Stimulated activated CD4-positive, alpha-beta T cell treated with anti-CD3 and anti-CD28 coated beads, Interleukin-12 subunit alpha, Interleukin-12 subunit beta, amount 100 ng/mL, for 4 hours (primary cell): ENCODE measurements at places on chromosomes 3 and 15.

GRCh38 chr15:64938192-64938591 lies 26.5 kb downstream of the ANKDD1A start:
- DNase-seq = no peak

GRCh38 chr3:137787529-137787928 lies 23.4 kb downstream of the SOX14 start:
- DNase-seq = no peak

GRCh38 chr3:71881041-71881440 lies 96.1 kb upstream of the PROK2 start:
- DNase-seq = no peak

GRCh38 chr15:51818150-51818549 lies 11.3 kb upstream of the TMOD3 start:
- no peak for DNase-seq

DNA sequence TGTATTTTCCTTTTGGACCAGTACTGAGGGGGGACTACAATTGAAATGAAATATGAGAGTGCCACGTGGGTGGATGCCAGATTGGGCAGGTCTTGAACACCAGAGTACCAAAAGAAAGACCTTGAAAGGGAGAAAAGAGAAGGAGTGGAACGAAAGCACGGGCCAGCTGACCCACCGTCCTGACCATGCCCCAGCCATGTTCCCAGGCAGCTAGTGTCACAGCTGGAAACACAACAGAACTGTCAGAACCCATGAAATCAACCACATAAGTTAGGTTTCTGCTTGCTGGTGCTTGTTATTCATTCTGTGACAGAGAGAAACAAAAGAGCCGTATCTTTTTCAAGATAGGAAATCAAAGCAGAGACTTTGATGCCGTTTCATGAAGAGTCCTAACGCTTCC lies 268.8 kb downstream of the MEX3B start:
- no peak for DNase-seq

- no peak for DNase-seq
These were observed 177.2 kb upstream of the TLE3 start for GRCh38 chr15:70274908-70275307.

DNA sequence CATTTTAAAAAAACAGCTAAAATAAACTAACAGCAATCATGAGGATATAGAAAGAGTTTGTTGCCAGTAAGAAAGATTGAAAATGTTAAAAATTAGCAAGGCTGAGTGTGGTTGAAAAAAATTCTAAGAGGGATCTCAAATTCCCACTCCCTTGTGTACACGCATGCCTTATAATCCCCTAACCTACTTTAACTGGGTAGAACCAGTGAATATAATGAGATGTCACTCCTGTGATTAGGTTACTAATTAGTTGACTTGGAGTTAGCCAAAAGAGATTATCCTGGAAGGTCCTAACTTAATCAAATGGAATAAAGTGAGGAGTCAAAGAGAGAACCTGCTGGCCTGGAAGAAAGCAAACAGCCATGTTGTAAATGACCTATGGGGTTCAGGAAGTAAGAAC lies 286.0 kb upstream of the TGFBR2 start:
- no peak for DNase-seq

GRCh38 chr3:107085261-107085660 lies 292.0 kb upstream of the CCDC54 start:
- DNase-seq = no peak

DNA sequence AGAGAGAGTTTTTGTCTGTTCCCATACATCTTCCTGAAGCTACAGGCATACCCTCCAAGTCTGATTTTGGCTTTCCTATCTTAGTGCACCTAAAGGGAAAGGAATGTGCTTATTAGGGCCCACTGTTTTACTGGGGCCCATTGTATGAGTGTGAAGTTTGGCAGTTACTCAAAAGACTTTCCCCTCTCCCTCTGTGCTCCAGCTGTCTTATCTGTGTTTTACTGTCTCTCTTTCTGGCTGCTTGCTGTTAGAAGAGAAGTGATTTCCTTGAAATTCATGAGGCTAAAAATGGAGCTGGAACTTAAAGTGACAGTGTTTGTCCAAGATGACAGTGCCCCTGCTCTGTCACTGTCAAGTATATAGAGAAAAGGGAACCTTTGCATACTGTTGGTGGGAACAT lies 436.2 kb downstream of the OCA2 start:
- no peak for DNase-seq

- no peak for DNase-seq
These were observed 29.9 kb downstream of the MBNL1 start for GRCh38 chr3:152298393-152299248.

DNA sequence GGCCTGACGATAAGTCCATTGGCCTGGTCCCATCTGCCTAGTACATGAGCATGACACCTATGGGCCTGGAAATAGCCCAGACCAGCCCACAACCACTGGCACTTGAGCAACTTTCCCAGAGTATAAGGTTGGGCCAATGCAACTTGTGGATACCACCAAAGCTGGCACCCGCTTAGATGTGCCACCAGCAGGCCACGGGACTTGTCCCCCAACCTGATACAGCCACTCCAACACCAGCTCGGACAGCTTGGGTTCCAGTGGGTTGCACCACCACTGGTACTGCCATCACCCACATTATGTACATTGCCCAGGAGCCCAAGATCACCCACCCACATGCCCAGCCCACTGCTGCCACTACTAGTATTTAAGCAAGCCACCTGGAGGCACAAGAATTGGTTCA lies 381.2 kb downstream of the GBE1 start:
- DNase-seq = no peak

DNA sequence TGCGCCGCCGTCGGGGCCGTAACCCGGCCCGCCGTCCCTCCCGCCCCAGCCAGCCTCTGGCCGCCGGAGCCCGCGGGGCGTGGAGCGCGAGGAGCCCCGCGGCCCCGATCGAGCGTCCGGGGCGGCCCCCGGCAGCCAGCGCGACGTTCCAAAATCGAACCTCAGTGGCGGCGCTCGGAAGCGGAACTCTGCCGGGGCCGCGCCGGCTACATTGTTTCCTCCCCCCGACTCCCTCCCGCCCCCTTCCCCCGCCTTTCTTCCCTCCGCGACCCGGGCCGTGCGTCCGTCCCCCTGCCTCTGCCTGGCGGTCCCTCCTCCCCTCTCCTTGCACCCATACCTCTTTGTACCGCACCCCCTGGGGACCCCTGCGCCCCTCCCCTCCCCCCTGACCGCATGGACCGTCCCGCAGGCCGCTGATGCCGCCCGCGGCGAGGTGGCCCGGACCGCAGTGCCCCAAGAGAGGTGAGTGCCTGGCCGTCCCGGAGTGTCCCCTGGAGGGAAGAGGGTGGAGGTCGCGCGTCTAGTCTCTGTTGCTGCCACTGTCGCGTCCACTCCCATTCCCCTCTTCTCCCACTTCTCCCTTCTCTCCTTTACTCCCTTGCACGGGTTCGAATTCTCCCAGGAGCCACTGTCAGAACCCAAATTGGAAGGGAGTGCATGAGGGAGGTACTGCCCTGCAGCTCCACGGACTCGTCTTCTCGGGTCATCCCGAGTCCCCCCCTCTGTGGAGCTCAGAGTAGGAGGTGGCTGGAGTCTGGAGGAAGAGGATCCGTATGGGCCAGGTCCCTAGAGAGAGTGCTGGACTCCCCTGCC lies 585 bp downstream of the CSK start:
- DNase-seq = peak; percentile 59

GRCh38 chr3:169558371-169558770 lies 105.1 kb downstream of the MECOM start:
- no peak for DNase-seq

- DNase-seq = no peak
These were observed 9.7 kb downstream of the STOML1 start for GRCh38 chr15:73982222-73982962.

DNA sequence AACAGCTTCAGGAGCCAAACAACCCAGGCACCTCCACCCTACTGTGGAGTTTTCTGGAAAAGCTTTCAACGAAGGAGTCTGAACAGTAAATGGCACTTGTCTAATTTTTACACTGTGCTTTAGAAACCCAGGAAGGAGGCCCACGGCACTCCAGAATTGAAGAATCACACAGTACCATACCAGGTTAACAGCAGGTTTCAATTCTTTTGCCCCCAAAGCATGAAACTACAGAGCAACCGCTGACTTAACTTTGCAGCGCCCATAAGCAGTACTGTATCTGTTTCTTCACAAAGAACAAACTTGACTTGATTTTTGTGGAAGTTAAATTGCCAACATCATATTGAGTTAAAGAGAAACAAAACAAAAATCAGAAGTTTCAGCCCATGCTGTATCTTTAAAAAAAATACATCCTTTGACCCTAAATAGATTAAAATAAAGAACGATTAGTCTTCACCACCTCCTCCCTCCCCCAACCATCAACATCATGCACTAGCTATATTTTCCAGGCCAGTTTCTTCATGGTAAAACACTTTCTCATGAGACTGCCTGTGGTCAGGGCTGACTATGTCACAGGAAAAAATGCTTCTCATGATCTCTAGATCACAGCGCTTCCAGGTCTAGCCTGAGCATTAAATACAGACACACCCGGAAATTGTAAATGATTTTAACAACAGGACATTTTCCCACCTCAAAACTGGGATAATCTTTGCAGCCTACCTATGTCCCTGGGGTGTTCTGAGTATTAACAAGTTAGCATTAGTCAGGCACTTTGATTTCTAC lies 456.3 kb downstream of the FOXP1 start:
- no peak for DNase-seq

- no peak for DNase-seq
These were observed 321.5 kb upstream of the ICE2 start for GRCh38 chr15:60800299-60801072.

DNA sequence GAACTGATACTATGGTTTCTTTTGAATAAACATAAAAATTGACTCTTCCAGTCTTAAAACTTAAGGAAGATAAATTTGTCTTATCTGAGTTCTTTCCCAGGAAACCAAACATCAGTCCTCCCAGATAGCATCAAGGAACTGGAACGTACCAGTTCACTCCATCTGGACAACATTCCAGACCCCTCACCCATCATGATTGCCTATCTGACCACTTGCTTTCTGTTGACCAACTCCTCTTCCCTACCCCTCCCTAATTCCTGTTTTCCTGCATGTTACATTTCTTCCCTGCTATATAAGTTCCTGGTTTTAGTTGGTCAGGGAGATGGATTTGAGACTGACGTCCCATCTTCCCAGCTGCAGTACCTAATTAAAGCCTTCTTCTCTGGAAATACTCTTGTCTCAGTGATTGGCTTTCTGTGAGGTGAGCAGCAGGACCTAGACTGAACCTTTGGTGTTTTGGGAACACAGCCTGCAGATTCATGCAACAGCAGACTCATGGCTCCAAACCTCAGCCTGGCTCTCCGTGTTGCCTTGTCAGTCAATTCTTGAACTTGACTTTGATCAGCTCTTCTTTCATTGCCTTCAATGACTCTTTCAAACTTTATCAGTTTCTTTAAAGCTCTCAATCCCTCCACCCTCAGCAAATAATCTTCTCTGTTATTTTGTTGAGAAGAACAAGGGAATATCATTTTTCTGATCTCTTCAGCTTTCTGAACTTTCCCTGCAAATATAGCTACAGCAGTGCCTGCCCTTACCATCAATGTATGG lies 123.6 kb downstream of the RPL22L1 start:
- no peak for DNase-seq

- DNase-seq = no peak
These were observed 39.1 kb downstream of the SYNM start for GRCh38 chr15:99143655-99144610.

- peak; percentile 67 for DNase-seq
These were observed 123.5 kb downstream of the RPLP1 start for GRCh38 chr15:69576035-69576526.

GRCh38 chr3:55782351-55782750 lies 295.2 kb upstream of the WNT5A start:
- DNase-seq = no peak

- no peak for DNase-seq
These were observed 214.7 kb downstream of the CHL1 start for GRCh38 chr3:411226-411625.

DNA sequence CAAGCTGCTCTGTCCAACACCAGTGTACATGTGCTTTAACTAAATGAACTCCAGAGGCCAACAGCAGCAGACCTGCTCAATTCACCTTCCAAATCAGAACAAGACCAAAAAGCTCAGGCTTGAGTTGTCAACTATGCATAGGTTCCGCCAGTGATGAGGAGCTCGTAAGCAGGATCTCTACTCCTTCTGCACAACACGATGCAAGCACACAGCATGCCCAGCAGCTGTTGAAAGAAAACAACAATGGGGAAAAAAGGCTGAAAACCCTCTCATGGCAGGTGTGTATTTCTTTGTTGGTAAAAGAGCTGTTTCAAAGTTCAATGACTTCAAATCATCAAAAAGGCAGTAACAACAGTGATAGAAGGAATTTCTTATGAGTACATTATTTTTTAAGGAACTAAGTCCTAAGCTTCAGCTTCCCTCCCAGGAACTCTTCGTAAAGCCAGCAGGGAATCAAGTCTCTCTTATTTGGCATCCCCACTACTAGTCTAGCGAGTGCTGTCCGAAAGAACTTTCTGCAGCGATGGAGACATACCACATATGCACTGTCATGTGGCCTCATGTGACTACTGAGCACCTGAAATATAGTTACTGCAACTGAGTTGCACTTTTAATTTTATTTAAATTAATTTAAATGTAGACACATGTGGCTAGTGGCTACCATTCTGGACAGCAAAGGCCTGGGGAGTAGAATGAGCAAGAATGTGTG lies 24.1 kb downstream of the TSPAN3 start:
- DNase-seq = no peak

- DNase-seq = peak; percentile 17
These were observed 54.2 kb upstream of the ARHGEF3 start for GRCh38 chr3:56855856-56856512.

DNA sequence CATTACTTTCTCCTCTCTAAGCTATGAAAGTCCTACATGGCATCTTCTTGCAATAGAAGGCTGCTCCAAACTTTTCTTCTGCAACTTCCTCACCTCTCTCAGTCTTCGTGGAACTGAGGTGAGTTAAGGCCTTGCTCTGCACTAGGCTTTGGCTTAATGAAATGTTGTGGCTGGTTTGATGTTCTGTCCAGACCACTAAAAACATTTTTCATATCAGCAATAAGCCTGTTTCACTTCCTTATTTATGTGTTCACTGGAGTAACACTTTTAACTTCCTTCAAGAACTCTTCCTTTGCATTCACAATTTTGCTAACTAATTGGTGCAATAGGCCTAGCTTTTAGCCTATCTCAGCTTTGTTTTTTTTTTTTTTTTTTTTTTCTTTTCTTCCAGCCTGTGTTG lies 335.3 kb upstream of the NECTIN3 start:
- DNase-seq = no peak
